ENCODE measurements at places on chromosomes 7 and 10. TPM values are rescaled to one million over a fixed set of nuclear protein-coding genes. Genes with fewer than 3 reads are reported as not detected.

GRCh38 chr10:121702351-121703320, 104.4 kb upstream of the FGFR2 start:
- DNase-seq: no peak

GRCh38 chr10:4162571-4163286, 377.7 kb upstream of the KLF6 start:
- DNase-seq: no peak

Gene SEMA4G
- polyA plus RNA-seq: not detected

DNA sequence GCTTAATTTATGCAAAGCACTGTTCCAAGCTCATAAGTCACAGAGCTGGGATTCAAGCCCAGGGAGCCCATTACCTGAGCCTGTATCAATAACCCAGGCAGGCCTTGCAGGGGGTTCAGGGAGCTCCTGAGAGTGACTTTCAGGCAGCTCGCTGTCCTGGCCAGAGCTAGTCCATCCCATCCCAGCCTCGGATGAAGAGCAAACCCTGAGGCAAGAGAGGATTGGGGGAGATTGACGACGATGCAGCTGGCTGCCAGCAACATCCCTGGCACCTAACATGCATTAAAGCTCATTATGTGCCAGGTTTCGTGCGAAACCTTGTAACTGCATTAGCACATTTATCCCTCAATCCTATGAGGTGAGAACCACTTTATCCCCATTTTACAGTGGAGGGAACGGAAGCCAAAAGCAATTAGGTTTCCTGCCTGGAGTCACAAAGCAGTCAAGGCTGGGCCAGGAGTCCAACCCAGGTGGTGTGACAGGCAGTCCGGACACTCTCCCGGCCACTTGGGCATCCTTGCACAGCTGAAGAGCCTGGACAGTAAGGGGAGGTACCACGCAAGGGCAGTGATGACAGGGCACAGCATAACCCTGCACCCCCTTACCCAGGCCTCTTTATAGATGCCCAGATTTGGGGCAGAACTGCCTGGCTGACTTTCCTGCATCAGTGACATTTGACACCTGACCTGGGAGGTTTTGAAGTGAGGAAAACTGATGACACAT, 129.8 kb upstream of the CHST15 start:
- no peak for DNase-seq

DNA sequence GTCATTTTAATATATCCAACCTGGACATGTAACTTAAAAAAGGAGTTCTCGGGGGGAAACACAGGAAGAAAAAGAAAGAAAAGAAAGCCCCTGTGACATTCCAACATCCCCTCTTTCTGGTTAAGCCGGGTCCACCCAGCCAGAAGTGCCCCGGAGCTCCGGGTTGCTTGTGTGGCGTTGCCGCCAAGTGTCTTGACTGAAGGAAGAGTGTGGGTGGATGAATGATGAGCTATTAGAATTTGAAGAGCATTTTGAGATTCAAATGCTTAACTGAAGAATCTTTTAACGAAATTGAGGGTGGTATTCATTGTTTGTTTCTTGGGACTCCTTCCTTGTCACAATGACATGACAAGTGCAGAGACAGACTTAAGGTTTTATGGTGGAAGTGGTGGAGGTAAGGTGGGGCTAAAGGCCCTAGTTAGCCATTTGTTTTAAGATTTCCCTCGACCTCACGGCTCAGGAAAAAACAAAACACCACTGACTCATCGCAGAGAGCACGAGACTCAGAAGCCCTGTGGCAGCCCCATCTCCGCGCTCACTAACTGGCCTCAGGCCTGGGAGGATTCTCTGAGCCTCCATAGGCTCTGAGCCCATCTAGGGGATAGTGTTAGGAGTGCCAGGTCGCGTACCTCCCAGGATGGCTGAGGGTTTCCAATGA, 1.8 kb upstream of the GLI3 start:
- no peak for DNase-seq
